ENCODE measurements at places on chromosomes 7 and 10. TPM values are rescaled to one million over a fixed set of nuclear protein-coding genes. Genes with fewer than 3 reads are reported as not detected.

Gene PTPRN2
- 3.7 TPM for polyA plus RNA-seq

Gene OR2A1
- not detected for polyA plus RNA-seq

Gene C7orf33
- not detected for polyA plus RNA-seq

Gene RAMP3
- not detected for polyA plus RNA-seq

Gene NRP1
- 1.2 TPM for polyA plus RNA-seq

Gene SPDYE8
- polyA plus RNA-seq: not detected

Gene DKK1
- polyA plus RNA-seq: not detected

Gene WDR91
- polyA plus RNA-seq: 2.1 TPM

Gene GBX1
- polyA plus RNA-seq: not detected

DNA sequence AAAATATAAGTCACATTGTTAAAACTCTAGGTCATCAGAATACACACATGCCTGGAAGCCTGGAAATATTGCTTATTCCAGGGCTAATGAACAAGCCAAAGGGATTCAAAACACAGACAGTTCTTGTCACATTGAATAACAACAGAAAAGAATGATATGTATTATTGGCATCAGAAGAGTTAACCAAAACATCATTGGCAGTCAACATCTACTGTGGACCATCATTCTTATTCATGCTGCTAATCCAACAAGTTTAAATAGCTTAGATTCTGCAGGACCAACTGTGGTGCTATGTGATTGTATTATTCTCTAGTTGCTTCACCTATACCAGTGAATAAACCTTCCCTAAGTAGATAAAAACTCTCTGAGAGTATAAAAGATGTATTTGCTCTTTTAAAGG lies 198.3 kb downstream of the NEBL start:
- DNase-seq: no peak

GRCh38 chr10:130233035-130233360 lies 96.8 kb downstream of the GLRX3 start:
- no peak for DNase-seq

- DNase-seq: no peak
Observed at GRCh38 chr7:128836729-128837348, 6.6 kb downstream of the FLNC start.

DNA sequence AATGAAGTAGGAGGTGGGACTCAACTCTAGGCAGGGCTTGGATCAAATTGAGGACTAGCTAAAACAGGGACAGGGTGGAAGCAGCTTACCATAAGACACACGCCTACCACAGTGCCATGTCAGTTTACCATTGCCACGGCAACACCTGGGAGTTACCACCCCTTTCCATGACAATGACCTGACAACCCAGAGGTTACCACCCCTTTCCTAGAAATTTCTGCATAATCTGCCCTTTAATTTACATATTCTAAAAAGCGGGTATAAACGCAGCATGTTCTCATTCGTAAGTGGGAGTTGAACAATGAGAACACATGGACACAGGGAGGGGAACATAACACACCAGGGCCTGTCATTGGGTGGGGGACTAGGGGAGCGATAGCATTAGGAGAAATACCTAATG lies 72.7 kb downstream of the GCC1 start:
- no peak for DNase-seq

GRCh38 chr7:96591900-96592676 lies 117.6 kb downstream of the SEM1 start:
- no peak for DNase-seq

- DNase-seq: no peak
Observed at GRCh38 chr7:90720984-90721760, 125.1 kb downstream of the CDK14 start.

GRCh38 chr7:81327468-81328266 lies 408.8 kb upstream of the SEMA3C start:
- DNase-seq: no peak

DNA sequence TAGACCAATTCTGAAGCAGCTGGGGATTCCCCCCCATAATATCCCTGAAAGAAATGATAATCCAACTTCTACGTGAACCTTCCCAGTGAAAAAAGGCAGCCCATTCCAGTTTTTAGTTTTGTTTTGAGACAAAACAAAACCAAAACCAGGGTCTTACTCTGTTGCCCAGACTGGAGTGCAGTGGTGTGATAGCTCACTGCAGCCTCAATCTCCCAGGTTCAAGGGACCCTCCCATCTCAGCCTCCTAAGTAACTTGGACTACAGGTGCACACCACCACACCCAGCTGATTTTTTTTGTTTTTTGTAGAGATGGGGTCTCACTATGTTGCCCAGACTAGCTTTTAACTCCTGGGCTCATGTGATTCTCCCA lies 12.5 kb upstream of the ARPC1A start:
- no peak for DNase-seq

- DNase-seq: no peak
Observed at GRCh38 chr7:158614700-158615099, 27.1 kb upstream of the PTPRN2 start.

- DNase-seq: no peak
Observed at GRCh38 chr7:129462420-129462819, 28.2 kb downstream of the STRIP2 start.

DNA sequence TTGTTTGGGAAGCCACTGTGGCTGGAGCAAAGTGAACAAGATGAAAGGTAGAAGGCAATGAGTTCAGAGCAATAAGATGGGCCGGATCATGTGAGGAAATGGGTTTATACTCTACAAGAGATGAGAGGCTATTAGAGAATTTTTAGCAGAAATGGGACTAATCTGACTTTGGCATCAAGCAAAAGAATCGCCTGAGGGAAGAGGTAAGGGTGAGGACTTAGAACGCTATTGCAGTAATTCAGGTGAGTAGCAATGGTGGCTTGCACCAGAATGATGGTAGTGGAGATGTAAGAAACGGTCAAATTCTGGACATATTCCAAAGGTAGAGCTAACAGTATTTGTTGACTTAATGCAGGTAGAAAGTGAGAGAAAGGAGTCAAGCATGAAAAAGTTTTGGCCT lies 29.5 kb upstream of the AKAP9 start:
- DNase-seq: no peak

GRCh38 chr10:5601826-5602495 lies 64.4 kb downstream of the ASB13 start:
- no peak for DNase-seq

DNA sequence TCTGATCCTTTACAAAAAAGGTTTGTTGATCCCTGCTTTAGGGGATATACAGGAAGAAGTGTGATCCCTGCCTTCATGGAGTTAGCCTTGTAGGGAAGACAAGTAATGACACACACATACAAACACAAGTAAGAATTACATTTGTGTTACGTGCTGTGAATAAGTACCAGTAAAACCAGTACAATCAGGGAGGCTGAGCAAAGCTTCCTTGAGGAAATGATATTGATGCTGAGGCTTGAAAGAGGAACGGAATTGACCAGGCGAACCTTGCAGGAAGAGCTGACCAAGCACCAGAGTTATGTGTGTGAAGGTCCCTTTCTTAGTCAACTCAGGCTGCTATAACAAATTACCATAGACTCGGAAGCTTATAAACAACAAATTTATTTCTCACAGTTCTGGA lies 83.6 kb upstream of the CACUL1 start:
- no peak for DNase-seq

DNA sequence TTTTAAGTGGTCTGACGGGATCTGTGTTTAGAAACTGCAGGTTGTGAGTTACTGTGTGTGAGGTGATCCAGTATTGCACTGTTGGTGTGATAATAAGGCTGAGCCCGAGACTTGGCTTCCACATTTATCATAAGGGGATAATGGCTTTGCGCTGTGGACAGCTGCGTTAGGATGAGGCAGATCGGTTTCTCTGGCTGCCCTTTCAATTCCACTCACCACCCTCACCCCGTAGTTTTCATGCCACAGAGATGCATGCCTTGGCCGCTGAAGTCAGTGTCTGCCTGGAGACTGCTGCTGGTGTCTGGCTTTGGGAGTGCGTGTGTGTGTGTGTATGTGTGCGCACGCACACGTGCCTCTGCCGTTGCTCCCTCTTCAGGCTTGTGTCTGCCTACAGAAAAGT lies 273.0 kb downstream of the CCDC3 start:
- no peak for DNase-seq

- no peak for DNase-seq
Observed at GRCh38 chr7:48427671-48428070, 256.4 kb downstream of the ABCA13 start.

DNA sequence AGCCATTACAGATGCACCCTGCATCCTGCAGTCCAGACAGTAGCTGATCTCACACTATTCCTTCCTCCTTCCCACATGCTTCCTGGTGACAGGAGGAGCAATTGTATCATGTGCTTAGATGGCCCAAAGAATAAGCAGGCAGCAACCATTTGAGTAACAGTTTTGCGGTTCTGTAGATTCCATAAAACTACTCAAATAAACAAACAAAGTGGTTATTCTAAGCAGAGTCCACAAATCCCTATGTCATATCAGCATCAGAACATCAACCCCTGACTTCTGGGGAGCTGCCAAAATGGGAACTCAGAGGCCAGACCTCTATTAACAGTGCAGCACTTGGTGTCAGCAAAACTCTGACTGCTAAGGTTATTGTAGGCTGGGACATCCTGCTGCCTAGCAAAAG lies 226.0 kb downstream of the SORCS1 start:
- DNase-seq: no peak

DNA sequence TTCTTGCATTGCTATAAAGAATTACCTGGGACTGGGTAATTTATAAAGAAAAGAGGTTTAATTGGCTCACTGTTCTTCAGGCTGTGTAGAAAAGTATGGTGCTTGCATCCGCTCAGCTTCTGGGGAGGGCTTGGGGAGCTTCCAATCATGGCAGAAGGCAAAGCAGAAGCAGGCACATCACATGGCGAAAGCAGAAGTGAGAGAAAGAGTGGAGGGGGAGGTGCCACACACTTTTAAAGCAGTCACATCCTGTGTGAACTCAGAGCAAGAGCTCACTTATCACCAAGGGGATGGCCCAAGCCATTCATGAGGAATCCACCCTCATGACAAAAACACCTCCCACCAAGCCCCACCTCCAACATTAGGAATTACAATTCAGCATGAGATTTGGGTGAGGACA lies 303.5 kb downstream of the OTUD1 start:
- no peak for DNase-seq

DNA sequence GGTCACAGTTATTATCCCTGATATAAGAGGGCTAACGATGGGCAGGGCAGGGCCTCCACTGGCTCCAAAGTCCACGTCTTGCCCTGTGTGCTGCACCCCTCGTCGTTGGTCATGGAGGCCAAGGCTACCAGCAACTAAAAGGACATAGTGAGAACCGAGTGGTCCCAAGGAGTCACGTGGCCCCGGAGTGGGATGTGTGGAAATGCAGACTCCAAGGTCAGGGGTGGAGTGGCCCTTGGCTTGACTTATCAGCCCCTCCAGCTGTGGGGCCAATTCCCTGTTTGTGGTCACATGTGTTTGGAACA lies 30.7 kb downstream of the BTBD16 start:
- DNase-seq: no peak

DNA sequence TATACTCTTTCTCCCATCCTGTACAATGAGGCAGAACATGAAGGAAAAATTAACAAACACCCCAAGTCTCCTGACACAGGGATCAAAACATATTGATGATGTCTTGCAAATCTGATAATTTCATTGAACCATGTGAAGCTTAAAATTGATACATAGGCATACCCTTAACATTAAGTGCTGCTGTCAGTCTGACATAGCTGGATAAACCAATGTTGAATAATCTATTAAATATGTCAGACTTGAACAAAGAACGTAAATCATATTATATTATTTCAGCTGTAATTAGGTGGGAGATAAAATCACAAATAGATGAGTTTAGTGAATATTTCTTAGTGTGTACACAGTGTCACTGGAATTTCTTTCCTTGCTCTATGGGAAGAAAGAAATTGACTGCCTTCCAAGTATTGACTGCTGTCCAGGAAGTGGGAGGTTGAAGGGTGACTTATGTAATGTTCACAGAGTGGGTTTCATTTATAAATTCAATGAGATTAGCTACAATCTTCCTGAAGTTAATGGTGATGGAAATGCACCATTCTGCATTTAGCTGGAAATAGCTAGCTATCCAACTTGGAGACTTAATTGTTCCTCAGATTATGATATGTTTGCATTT lies 170.8 kb downstream of the AUTS2 start:
- no peak for DNase-seq

DNA sequence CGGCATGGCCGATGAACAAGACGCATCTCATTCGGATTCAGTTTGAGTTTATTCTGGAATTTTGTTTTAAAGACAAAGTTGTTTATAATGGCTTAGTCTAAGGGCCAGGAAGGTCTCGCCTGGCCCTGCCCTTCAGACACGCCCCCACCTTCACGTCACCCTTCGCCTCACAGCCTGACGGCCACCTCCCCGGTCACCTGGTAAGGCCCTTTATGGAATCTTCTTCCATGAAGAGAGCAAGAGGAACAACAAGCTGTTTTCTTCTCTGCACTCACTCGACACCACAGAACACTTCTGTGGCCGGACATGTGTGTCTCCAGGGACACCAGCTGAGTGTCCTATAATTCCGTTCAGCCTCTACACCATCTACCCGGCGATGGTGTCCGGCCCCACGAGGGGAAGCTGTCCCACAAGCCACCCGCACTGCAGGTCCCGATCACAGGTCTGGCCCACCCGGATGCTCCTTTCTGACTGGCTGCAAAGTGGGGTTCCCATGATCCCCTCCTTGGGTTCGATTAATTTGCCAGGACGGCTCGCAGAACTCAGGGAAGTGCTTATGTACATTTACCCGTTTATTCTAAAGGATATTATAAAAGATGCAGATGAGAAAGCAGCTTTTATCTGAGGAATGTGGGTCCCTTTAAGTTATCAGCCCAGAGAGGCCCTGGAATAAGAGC lies 17.4 kb upstream of the KNDC1 start:
- DNase-seq: no peak

- no peak for DNase-seq
Observed at GRCh38 chr7:137576481-137576880, 232.9 kb upstream of the PTN start.

DNA sequence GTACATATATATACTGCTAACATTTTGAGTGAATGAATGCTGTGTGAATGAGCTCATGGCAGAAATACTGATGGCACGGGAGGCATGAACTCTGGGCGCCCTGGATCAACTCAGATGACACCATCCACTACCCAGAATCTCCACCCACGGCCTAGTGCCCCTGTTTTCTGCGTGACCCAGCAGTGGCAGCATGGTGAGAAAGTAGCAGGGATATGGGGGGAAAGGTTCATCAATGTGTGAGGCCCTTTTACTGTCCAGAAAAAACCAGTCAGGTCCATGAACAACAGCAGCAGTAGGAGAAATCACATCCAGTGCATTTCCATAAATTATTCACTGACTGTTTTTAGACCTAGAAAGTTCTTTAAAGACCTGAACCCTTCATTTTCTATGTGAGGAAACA lies 391.0 kb upstream of the NRP1 start:
- no peak for DNase-seq

- DNase-seq: no peak
Observed at GRCh38 chr7:73933091-73933490, 72.1 kb downstream of the TMEM270 start.

GRCh38 chr10:96397902-96398301 lies 39.1 kb upstream of the OPALIN start:
- DNase-seq: no peak

- DNase-seq: no peak
Observed at GRCh38 chr7:16735020-16735419, 18.5 kb upstream of the TSPAN13 start.

DNA sequence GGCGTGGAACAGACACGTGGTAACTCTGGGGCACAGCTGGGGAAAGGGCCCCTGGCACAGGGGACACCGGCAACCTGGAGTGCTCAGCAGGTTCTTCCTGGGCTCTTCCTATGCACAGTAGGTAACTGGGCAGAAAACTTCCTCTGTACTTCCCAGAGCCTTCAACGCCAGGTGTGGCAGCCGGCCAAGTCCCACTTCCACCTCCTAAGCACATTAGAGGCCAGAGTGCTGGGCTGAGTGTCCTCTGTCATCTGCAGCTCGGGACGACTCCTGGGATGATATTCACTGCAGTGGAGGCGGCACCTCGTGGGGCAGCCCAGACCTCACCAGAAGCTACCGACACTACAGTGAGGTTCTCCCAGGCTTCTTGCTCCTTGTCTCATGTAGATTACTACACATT lies 114.5 kb downstream of the LARP4B start:
- no peak for DNase-seq
